ENCODE measurements at places on chromosomes 5 and 9.

GRCh38 chr9:96139592-96140295, 162.2 kb downstream of the HSD17B3 start:
- DNase-seq, result peak; percentile 93

GRCh38 chr9:78354989-78355388, 58.1 kb downstream of the PSAT1 start:
- DNase-seq, result no peak

DNA sequence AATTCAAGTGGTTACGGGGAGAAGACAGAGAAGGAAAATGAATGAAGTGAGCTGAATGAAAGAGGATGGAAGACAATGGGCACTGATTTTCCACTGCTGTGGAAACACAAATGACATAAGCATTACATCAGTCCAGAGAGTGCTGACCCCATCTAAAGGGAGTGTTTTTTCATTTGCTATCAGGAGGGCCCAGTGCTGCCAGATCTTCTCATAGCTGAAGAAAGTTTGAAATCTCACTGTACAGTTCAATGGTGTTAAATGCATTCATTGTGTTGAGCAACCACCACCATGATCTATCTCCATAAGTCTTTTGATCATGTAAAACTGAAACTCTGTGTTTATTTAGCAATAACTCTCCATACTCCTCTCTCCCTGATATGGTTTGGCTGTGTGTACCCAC, 41.5 kb upstream of the STARD4 start:
- no peak for DNase-seq

DNA sequence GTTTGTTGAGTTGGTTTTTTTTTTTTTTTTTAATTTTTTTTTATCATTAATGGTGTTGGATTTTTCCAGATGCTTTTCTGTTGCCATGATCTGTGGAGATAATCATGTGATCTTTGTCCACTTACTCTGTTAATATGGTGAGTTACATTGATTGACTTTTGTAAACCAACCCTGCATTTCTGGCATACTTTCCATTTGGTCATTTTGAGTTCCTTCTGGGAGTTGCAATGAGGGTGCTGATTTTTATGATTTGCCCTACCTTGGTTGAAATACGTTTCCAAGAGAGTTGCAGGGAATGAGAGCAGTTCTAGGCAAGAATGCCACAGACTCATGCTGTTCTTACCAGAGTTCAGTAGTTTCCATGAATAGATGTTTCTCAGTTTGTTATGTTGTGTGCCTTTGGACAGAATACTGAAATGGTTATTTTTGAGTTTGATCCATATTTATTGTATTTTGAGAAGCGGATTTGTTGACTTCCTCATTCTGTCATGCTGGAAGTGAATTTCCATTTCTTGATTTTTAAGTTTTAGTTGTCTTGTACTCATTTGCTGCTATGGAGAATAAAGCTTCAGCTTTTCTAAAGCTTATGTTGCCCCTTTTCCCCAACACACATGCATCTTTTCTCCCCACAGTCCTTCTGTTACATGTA, 69.0 kb downstream of the SCAMP1 start:
- peak; percentile 17 for DNase-seq

- DNase-seq, result no peak
Measured at GRCh38 chr5:154566146-154566680, 88.2 kb upstream of the HAND1 start.

GRCh38 chr5:88092958-88093605, 175.6 kb downstream of the TMEM161B start:
- no peak for DNase-seq

GRCh38 chr5:39475159-39475571, 50.4 kb upstream of the DAB2 start:
- DNase-seq, result no peak

DNA sequence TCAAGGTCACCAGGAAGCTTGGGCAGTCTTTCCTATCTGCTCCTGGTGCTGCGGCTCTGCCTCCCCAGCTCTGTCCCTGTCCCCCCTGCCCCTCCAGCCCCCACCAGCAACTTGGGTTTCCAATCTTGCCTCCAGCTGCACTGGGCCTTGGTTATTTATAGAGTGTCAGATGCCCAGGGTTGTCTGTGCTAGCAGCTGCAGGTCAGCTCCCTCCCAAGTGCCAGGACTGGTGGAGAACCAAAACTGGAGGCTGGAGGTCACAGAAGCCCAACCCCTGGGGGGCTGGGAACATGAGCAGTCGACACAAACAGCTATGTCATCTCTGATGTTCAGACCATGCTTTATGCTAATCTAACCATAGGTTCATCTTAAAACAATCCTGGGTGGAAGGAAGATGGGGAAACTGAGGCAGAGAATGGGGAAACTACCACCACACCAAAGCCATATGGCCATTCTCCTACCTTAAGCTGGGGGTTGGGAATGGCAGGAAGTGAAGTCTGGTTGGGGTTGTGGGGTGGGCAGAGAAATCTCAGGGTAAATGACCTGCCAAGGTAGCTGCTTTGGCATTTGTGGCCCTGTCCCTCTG, 1.7 kb downstream of the TPM2 start:
- peak; percentile 41 for DNase-seq

- peak; percentile 86 for DNase-seq
Measured at GRCh38 chr9:69936427-69936826, 107.2 kb upstream of the MAMDC2 start.

All from choroid plexus epithelial cell (primary cell).